IMR-90 (cell line): ENCODE measurements at places on chromosomes 12 and 14. TPM values are rescaled to one million over a fixed set of nuclear protein-coding genes. Genes with fewer than 3 reads are reported as not detected.

GRCh38 chr14:50600849-50601248 lies 40.9 kb downstream of the ATL1 start:
- no peak for DNase-seq
- no peak overlapping the region for H3K4me3 ChIP-seq
- no peaks in the 10 kb centered on the region for H3K27me3 ChIP-seq
- H3K4me1 ChIP-seq, result peaks cover 1% of the 10 kb centered on the region; the same call in 1 of the 2 replicates
- no peaks in the 10 kb centered on the region for H3K36me3 ChIP-seq

INHBC gene
- total RNA-seq, result not detected in 2 replicates

GRCh38 chr12:128007250-128007649 lies 259.7 kb upstream of the TMEM132C start:
- H3K36me3 ChIP-seq, result no peaks in the 10 kb centered on the region
- no peak for DNase-seq
- H3K27ac ChIP-seq, result no peak overlapping the region
- H3K4me1 ChIP-seq, result no peaks in the 10 kb centered on the region

GRCh38 chr14:81153187-81153586 lies 67.6 kb downstream of the GTF2A1 start:
- no peaks in the 10 kb centered on the region for H3K4me1 ChIP-seq
- no peak overlapping the region for H3K27ac ChIP-seq
- no peaks in the 10 kb centered on the region for H3K36me3 ChIP-seq
- H3K27me3 ChIP-seq, result no peaks in the 10 kb centered on the region; the same call in 1 of the 2 replicates
- no peak for DNase-seq

GRCh38 chr12:120922279-120922678 lies 18.1 kb upstream of the SPPL3 start:
- no peaks in the 10 kb centered on the region for H3K4me1 ChIP-seq
- no peak overlapping the region for H3K4me3 ChIP-seq
- DNase-seq, result no peak
- no peak overlapping the region for H3K27ac ChIP-seq
- no peaks in the 10 kb centered on the region; the same call in 1 of the 2 replicates for H3K27me3 ChIP-seq

DNA sequence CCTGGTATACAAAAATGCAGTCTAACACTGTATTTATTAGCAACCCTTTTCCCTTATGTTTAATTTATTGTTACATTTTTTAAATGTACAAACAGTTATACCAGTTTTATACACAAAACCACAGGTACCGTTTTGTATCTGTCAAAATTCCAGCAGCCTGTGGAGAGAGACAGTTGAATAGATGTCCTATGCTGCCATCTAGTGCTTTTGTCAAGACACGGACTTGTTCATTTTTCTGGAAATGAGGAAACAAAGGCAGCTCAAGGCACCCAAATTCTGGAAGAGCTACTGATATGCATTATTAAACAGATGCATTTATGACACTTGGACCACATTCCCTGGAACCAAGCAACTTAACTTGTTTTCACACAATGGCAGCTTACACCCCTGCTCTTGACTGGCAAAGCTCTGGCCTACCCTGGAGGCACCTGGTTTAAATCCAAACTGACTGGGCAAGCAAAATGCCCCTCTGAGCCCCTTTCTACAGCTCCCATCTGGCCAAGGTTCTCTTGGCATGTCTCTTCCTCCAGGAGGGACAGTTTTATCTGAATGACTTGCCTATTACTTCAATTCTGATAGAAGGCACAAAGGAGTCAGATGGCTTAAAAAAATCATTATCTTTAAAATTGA lies 286.9 kb upstream of the PRKD1 start:
- H3K27me3 ChIP-seq, result no peaks in the 10 kb centered on the region
- H3K4me3 ChIP-seq, result no peak overlapping the region
- DNase-seq, result peak; percentile 85
- H3K4me1 ChIP-seq, result peaks cover 13% of the 10 kb centered on the region
- H3K36me3 ChIP-seq, result no peaks in the 10 kb centered on the region
- H3K27ac ChIP-seq, result no peak overlapping the region

ZC2HC1C gene
- total RNA-seq, result 0.28 and 0.54 TPM in 2 replicates

- no peak for DNase-seq
- H3K36me3 ChIP-seq, result no peaks in the 10 kb centered on the region
- H3K4me3 ChIP-seq, result no peak overlapping the region
Measured at GRCh38 chr14:36517242-36518030, 2.6 kb downstream of the NKX2-1 start.

GRCh38 chr12:53068811-53069585 lies 10.2 kb downstream of the SPRYD3 start:
- H3K36me3 ChIP-seq, result peaks cover 28% of the 10 kb centered on the region
- H3K4me3 ChIP-seq, result no peak overlapping the region
- no peaks in the 10 kb centered on the region for H3K27me3 ChIP-seq
- no peak overlapping the region for H3K27ac ChIP-seq
- peaks cover 31% of the 10 kb centered on the region for H3K4me1 ChIP-seq

DNA sequence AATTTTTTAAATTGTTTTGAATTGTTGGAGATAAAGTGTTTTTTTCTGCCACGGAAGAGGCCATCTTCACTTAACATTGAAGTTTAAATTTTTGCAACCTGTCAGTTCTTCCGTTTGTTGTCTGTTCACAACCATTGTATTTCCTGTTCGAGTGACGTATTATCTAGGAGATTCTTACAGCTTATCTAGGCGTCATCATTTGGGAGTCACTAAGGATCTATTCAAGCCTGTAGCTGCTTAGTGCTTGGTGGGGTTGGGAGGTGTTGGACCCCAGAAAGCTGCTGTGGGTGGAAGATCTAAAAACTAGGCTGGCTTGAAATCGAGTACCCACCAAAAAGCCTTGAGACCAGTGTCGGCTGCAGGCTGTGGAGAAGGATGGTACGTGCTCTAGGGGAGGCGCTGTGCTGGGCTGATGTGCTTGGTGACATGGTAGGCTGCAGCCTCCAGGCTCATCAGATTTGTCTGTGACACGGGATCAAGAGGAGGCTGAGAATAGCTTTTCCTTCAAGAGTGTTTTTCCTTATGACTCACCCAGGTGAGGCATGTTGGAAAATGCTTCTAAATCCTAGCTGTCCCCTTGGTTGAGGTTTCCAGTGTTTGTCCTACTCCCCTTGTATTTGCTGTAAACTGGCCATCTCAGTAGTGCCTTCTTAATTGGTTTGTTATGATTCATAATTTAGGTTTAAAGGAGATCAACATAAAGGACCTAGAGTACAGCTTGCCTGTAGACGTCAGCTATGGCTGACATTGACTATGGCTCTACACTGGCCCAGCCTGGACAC lies 57.8 kb downstream of the ATG14 start:
- H3K36me3 ChIP-seq, result peaks cover 27% of the 10 kb centered on the region
- DNase-seq, result no peak
- H3K4me3 ChIP-seq, result no peak overlapping the region
- no peaks in the 10 kb centered on the region for H3K27me3 ChIP-seq
- no peak overlapping the region for H3K27ac ChIP-seq

- H3K4me3 ChIP-seq, result no peak overlapping the region
- no peak overlapping the region for H3K27ac ChIP-seq
- no peaks in the 10 kb centered on the region for H3K27me3 ChIP-seq
- H3K36me3 ChIP-seq, result no peaks in the 10 kb centered on the region
- 0 out of 2 replicates have a peak, but pooled peaks cover 2% of the 10 kb centered on the region for H3K4me1 ChIP-seq
Measured at GRCh38 chr12:25254271-25254880, 3.6 kb upstream of the KRAS start.

SYNDIG1L gene
- total RNA-seq, result not detected in 2 replicates

GRCh38 chr12:52587563-52587962 lies 13.7 kb downstream of the KRT72 start:
- no peak overlapping the region for H3K27ac ChIP-seq
- no peaks in the 10 kb centered on the region for H3K36me3 ChIP-seq
- DNase-seq, result no peak

- H3K36me3 ChIP-seq, result no peaks in the 10 kb centered on the region
- H3K27me3 ChIP-seq, result no peaks in the 10 kb centered on the region
- H3K4me1 ChIP-seq, result no peaks in the 10 kb centered on the region
- no peak for DNase-seq
- no peak overlapping the region for H3K27ac ChIP-seq
- no peak overlapping the region for H3K4me3 ChIP-seq
Measured at GRCh38 chr12:29291226-29291625, 89.7 kb downstream of the ERGIC2 start.

GRCh38 chr12:50914872-50915484 lies 37.4 kb upstream of the HIGD1C start:
- H3K4me1 ChIP-seq, result peaks cover 7% of the 10 kb centered on the region
- H3K27me3 ChIP-seq, result no peaks in the 10 kb centered on the region

GLI1 gene
- 1.3 and 1.4 TPM in 2 replicates for total RNA-seq

- peak; percentile 55 for DNase-seq
- no peak overlapping the region for H3K4me3 ChIP-seq
- no peaks in the 10 kb centered on the region for H3K27me3 ChIP-seq
- peaks cover 5% of the 10 kb centered on the region for H3K4me1 ChIP-seq
- H3K36me3 ChIP-seq, result peaks cover 19% of the 10 kb centered on the region
Measured at GRCh38 chr12:128817111-128818015, 6.4 kb downstream of the SLC15A4 start.

DNA sequence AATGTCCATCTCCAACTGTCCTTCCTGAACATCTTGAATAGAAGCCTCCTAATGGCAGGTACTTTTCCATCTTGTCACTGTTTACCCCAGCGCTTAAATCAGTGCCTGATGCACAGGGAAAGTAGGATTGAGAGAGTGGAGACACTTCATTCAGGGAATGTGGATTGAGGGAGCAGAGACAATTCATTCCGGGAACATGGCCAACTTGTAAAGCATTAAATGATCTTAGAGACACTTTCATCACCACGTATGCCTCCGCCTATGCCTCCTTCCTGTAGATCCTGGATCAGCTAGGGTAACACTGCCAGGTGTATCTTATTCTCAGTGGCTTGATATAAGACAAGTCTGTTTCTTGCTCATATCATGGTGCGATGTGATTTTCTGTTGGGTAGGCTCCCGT lies 67.6 kb upstream of the CSRP2 start:
- H3K36me3 ChIP-seq, result no peaks in the 10 kb centered on the region
- no peak for DNase-seq
- H3K27ac ChIP-seq, result no peak overlapping the region
- H3K4me3 ChIP-seq, result no peak overlapping the region

DNA sequence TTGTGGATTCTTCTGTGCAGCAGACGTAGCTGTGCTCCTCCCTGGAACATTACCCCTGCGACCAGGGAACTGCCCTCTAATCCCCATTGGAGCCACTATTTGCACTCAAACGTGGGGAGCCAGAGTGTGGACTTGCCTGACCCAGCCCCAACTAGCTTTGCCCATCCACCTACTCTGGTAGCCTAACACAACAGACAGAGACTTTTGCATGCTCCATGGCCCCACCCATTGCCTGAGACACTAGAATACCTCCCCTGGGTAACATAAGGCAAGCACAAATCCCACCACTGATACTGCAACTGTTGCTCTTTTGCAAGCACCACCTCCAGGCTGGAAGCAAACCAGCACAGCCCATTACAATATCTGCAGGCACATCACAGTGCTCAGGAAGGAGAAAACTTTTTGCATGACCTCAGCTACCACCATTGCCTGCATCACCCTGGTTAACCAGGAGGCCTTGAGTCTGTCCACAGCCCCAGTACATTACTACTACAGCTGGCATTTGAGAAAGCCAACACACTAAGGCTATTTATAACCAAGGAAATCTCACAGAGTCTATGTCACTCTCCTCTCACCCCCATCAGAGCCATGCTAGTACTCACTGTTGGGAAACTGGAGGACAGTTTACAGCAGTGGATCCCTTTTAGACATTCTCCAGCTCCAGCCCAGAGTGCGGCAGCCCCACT lies 15.0 kb downstream of the CEP128 start:
- no peaks in the 10 kb centered on the region for H3K27me3 ChIP-seq
- no peak overlapping the region for H3K27ac ChIP-seq
- no peaks in the 10 kb centered on the region for H3K36me3 ChIP-seq
- peak; percentile 90 for DNase-seq
- H3K4me3 ChIP-seq, result no peak overlapping the region

GRCh38 chr12:121279507-121279915 lies 17.0 kb downstream of the CAMKK2 start:
- no peaks in the 10 kb centered on the region for H3K27me3 ChIP-seq
- no peak overlapping the region for H3K4me3 ChIP-seq
- DNase-seq, result peak; percentile 26

NUP37 gene
- 55.0 and 71.9 TPM in 2 replicates for total RNA-seq

DNA sequence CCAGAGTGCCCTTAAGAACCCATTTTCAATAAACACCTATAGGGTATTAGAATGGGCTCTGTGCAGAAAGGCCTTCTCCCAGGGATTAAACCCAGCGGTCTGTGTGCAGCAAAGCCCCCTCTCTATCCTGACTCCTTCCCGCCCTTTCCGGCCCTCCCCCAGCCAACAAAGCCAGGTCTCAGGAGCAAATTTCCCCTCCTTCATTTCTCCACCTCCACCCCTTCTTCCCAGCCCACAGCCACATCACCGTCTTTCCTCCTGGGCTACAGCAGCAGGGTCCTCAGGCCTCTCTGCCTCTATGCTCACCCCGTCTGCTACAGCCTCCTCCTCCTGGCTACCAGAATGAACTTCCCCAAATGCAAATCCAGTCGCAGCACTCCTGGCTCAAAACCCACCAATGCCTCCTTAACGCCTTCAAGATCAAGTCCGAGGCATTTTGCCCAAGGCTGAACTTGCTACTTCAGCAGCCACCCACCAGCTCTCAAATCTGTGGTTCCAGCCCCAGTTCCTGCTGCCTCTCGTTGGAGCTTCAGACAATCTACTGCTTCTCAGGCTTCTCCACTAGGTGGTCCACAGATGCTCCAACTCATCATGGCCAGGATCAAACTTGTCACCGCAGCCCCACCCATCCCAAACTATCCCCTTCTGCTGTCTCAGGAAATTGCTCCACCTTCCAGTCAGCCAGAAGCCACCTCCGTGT lies 134.8 kb downstream of the BCL11B start:
- no peaks in the 10 kb centered on the region for H3K27me3 ChIP-seq
- H3K4me1 ChIP-seq, result no peaks in the 10 kb centered on the region
- H3K27ac ChIP-seq, result no peak overlapping the region
- H3K36me3 ChIP-seq, result no peaks in the 10 kb centered on the region
- DNase-seq, result no peak

- H3K36me3 ChIP-seq, result no peaks in the 10 kb centered on the region
- peaks cover 6% of the 10 kb centered on the region for H3K27me3 ChIP-seq
- no peak overlapping the region for H3K27ac ChIP-seq
Measured at GRCh38 chr14:32203928-32204357, 874 bp upstream of the RNU6-8 start.

DNA sequence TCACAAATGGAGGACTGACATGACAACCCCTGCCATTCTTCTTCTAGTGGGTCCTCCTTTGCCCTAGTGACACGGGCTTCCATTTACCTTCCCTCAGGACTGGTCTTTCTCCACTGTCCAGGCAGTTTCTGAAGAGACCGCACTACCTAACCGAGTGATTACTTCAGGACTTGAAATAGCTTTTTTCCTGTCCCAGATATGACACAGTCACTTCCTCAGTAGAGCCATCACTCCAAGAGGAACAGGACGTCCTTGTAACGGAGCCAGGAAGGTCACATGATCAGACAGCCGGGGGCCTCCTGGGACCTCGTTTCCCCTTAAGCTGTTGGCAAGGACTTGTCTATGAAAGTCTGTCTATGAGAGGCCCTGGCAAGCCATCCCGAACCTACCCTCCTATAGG lies 62.3 kb downstream of the FOS start:
- H3K36me3 ChIP-seq, result no peaks in the 10 kb centered on the region
- H3K4me1 ChIP-seq, result peaks cover 4% of the 10 kb centered on the region; the same call in 1 of the 2 replicates
- H3K4me3 ChIP-seq, result no peak overlapping the region
- H3K27ac ChIP-seq, result no peak overlapping the region
- peaks cover 41% of the 10 kb centered on the region for H3K27me3 ChIP-seq
- no peak for DNase-seq

CEBPE gene
- total RNA-seq, result not detected in 2 replicates
